Activated naive CD4-positive, alpha-beta T cell (primary cell): ENCODE measurements at places on chromosomes 4 and X.

DNA sequence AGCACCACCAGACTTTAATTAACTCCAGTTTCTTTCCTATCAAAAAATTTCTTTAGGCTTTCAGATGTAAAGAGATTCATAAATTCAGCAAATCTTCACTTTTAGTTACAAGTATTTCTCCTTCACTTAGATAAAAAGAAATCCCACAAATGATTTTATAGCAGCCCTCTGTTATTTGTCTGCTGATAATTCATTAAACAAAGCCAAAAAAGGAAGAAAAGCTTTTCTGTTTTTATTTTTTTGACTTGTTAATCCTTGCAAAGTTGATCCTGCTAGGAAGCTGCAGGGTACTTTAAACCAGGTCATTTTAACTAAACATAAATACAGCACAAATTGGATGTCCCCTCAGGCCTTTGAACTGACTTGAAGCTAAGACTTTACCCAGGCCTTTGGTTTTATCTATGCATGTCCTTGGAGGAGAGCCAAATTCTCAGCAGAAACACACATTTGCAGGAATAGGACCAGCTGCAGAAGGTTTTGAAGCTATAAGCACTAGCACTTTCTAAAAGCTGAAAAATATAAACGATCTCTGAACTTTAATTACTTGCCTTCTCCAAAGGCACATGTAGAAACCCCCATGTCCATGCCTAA, 57.5 kb downstream of the PCDH18 start:
- DNase-seq: no peak

GRCh38 chr4:81982846-81983540, 390.8 kb downstream of the HNRNPD start:
- no peak for DNase-seq

GRCh38 chr4:88735564-88735963, 37.9 kb upstream of the NAP1L5 start:
- no peak for DNase-seq

- no peak for DNase-seq
These were observed 47.2 kb downstream of the MAOA start for GRCh38 chrX:43703211-43703791.

DNA sequence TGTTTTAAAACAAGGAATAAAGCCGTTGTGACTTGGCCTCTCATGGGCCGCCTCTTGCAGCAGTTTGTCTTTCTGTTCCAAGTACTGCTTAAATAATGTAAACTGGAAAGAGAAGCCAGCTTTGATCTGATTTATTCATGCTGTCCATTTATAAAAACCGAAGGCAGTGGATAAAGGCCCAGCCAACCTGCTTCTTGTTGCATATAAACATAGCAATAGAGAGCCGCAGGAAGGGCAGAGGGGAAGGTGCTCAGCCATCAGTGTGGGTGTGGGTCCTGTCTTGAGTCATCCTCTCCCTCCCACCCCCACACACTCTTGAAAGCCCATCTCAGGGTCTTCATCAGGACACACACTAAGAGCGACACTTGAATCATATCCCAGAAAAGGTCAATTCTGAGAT, 187.9 kb upstream of the FAM9B start:
- no peak for DNase-seq

- no peak for DNase-seq
These were observed at the start of gene HHIP for GRCh38 chr4:144645631-144646522. TSS of gene HHIP (plus strand) at chr4:144646156. CDS start at chr4:144646676, 520 bp downstream.

- no peak for DNase-seq
These were observed 21.0 kb upstream of the POLA1 start for GRCh38 chrX:24672701-24673190.

DNA sequence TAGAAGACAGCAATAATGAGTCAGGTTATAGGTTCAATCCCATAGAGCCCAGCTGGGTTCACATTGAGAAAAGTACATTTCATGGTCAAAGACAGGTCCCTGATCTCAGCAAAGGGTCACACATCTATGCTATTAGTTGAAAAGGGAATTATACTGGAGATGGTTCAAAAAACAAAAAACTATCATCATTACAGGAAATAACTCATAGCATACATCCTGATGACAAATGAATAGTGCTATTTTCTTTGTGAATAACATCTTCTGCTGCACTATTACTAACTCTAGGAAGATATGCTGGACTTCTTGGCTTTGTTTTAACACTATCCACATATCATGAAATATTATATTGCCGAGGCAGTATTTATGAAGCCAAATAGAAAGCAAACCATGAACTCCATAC, 202.5 kb upstream of the MAB21L2 start:
- no peak for DNase-seq

DNA sequence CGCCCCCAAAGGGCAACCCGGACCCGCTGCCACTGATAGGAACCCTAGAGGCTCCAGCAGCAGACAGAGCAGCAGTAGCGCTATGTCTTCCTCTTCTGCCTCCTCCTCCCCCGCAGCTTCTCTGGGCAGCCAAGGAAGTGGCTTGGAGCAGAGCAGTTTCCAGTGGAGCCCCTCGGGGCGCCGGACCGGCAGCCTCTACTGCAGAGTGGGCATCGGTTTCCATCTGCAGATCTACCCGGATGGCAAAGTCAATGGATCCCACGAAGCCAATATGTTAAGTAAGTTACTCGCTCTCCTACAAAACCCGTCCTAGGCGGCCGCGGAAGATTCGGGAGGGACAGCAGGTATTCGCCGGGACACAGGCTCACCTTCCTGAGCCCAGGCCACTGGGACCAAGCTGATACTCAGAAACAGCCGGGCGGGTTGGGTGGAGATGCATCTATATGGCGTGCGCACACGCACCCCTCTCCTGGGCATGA, 477 bp downstream of the FGF5 start:
- no peak for DNase-seq

- DNase-seq: no peak
These were observed 321.5 kb downstream of the NLGN4X start for GRCh38 chrX:5907207-5907606.

DNA sequence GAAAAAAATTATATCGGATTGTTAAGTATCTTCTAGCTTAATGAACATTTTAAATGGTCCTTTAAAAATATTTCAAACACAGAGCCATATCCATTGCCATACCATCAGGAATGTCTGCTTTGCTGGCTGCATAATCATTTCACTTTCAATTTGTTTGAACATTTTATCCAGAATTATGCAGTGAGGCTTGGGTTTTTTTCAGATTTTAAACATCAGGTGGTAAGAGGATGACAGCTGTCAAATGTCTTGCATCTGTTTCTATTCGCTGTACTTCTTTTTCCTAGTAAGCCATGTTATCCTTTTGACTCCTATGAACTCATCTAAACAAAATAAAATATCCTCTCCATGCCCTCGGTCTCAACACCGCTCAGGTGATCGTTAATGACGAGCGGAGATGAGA, 802 bp downstream of the RFC1 start:
- no peak for DNase-seq

DNA sequence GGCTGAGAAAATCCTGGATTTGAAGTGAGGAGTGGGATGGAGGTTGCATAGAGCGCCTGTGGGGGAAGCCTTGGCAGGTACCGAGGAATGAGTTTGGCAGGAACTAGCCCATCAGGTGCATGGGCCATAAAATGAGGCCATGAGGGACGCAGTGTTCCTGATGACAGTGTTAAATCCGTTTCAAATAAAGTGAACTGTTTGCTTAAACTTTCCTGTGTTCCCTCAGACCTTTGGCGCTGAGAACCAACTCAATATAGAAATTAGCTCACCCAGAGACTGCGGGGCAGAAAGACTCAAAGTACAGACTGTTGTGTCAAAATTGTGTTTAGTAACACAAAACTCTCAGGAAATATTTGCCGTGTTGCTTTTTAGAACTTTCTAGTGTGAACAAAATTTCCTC, 250.0 kb upstream of the NR3C2 start:
- DNase-seq: no peak

DNA sequence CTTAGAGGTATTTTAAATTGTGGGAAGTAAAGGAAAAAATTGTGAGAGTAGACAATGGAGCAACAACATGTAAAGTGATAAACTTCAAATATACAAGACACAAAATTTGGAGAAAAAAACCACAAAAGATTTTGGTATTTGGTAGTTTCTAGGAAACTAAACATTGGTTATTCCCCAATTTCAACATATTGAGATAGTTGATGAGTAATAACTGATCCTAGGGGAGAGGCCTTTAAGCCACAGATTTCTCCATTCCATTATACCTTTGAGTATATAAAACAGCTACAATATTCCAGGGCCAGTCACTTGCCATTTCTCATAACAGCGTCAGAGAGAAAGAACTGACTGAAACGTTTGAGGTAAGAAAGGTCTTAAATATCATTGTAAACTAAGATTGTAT, at the start of gene FDCSP:
TSS of gene FDCSP (plus strand) at position 301 of the 400 bp plus-strand sequence. CDS start 5,071 bp downstream, outside the sequence.
- no peak for DNase-seq
